Activated T-helper 2 cell treated with anti-CD3 and anti-CD28 coated beads, Interferon-gamma antibody, Interleukin-2, Interleukin-4, amounts not matched to agents 10 μg/mL and 5 μg/mL and 100 μg/mL, durations not matched to agents 14 hours and 24 hours and 36 hours (primary cell): ENCODE measurements at places on chromosomes 1 and 21.

DNA sequence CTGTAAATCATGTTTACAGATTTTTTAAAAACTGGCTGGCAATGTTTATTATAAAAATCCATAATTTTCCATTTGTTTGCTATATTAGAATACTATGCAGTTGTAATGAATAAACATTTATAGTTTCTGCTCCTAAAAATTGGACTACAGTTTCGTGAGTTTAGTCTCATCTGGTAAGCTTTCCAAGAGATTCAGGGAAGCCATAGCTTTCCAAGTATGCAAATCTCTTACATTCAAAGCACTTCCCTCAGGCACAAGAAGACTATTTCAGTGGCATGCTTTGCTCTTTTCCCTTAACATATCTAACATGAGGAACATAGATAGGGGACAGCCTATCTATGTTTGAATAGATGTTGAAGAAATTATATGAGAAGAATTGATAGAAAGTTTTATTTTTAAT is 77.2 kb downstream of the ADGRL2 start:
- no peak for DNase-seq

DNA sequence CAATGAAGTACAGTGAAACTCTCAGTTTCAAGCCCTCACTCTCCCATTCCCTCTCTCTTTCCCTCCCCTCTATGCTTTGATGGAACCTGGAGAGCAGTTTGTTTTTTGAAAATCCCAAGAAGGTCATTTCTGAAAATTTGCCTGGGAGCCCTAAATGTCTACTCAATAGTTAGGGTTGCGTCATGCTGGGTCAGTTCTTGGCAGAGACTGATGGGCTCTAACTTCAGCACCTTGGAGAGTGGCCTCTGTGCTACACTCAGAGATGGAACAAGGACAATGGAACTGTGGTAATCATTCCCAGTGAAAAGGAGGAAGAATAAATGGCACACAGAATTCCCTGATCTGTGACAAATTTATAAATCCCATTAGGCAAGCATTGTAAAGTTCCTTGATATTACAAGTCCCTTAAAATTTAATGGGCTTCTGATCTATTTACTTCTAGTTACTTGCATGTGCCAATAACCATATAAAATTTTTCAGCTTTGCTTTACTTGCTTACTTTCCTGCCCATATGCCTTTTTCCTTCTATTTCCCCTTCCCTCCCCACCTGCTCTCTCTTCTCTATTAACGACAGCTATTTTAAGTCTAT is 182.9 kb upstream of the KCND3 start:
- DNase-seq, result no peak

- no peak for DNase-seq
Observed at GRCh38 chr1:74609810-74610371, 63.7 kb downstream of the ERICH3 start.

DNA sequence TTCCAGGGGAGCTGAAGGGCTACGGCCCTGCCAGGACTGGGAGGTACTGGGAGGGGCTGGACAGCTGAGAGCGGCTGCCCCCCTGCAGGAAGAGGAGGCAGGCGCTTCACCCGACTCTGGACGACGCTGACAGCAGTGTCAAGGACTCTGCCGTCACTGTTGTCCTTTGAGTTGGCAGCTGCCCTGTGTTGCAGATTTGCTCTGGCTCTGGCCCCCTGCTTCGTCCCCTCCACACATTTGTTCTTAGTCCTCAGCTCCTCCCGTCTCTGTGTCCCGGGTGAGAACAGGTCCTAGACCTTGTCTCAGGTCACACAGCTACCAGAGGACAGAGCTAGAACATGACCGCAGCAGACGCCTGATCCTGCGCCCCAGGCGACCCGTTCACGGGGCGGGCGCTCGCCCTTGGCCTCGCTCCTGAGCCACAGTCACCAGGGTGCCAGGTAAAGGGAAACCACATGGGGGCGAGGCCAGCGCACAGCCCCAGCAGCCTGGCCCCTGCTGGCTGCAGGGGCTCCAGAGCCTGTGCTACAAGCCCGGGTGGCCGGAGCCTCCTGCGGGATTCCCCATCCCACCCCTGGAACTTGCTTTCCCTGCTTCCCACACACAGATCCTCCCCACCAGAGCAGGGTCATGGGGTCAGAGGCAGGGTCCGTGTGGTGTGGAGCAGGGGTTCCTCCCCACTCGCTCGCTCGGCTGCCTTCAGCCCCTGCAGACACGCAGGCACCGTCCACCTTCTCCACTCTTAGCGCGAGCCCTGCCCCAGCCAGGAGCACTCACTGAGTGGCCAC is 10.7 kb upstream of the NPHP4 start:
- DNase-seq, result no peak

DNA sequence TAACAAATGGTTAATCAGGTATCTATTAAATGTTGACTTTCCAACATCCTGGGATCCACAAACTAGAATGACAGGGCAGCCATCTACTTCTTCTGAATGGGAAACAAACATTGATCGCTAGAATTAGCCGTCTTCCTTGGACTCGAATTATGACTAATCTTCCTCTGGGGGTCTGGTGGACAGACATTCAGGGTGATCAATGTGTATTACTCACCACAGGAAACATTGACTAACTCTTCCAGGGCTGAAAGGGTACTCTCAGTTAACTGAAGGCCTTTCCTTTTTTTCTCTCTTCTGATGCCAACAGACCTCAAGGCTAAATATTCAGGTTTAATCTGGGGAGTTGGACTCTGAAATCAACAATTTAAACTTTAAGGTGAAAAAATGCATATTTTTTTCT is 9.5 kb downstream of the NOL9 start:
- no peak for DNase-seq

DNA sequence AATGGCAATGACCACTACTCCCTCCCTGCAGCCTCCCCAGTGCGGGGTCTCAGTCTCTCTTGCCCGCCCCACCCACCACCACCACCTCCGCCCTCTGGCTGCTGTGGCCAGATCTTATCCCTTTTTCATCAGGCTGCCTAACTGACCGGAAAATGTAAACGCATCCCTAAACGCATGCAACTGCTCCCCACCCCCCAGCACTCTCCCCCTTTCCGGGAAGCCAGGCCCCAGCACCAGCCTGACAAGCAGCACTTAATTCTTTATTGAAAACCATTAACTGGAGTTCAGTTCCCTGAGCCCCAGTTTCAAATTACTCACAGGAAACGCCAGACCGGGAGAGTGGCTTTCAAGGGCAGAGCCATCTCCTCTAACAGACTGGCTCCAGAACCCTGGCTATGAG is 147.7 kb downstream of the DMRTA2 start:
- DNase-seq, result no peak

DNA sequence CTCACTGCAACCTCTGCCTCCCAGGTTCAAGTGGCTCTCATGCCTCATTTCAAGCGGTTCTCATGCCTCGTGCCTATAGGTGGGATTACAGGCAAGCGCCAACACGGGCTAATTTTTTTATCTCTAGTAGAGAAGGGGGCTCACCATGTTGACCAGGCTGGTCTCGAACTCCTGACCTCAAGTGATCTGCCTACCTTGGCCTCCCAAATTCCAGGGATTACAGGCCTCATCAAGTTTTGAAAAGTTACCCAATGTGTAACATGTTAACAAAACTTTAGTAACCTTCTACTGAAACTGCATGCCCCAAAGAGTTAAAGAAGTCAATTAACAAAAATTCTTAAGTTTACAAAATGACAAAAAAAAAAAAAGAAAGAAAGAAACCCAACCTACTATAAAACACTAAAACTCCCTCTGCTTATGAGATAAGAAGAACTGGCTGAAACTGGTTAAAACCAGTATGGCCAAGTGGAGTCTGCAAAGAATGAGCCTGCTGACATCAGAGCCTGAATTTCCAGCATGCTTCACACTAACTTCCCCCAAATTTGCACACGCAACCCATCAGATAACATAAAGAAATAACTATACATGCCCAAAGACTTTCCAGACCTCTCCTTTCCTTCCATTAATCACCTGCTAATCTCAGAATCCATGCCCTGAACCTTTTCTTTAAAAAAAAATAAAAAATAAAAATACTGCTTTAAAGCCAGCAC is 25.5 kb upstream of the PSMG1 start:
- DNase-seq, result no peak

DNA sequence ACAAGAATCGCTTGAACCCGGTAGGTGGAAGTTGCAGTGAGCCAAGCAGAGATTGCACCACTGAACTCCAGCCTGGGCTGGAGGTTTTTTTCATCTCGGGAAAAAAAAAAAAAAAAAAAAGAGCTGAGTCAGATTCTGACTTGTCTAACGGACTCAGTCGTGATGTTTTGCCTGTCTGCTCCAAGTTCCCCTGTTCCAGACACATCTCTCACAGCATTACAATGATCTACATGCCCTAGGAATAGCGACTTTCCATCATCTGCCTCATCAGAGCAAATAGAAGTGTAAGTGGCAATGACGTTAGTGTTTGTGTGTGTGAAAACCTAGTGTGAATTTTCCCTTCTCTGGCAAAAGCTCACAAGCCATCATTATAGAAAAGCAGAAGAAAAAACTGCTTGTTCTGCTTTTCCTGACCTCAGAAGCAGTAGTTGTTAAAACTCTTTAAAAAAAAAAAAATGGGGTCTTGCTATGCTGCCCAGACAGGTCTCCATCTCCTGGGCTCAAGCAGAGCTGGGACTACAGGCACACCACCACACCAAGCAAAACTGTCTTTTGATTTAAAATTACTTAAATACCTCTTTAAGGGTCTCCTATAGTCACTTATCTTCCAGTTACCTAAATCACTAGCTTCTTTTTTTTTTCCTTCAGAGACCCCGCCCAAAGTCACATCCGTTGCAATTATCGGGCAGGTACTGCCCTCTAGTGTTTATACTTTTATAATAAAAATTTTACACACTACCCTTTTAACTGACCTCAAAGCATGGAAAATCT is 37.3 kb downstream of the PLEKHO1 start:
- DNase-seq, result no peak
